Stimulated activated CD4-positive, alpha-beta T cell treated with anti-CD3 and anti-CD28 coated beads, Interleukin-4, amount 100 ng/mL, for 4 hours (primary cell): ENCODE measurements at places on chromosomes 2 and 18.

DNA sequence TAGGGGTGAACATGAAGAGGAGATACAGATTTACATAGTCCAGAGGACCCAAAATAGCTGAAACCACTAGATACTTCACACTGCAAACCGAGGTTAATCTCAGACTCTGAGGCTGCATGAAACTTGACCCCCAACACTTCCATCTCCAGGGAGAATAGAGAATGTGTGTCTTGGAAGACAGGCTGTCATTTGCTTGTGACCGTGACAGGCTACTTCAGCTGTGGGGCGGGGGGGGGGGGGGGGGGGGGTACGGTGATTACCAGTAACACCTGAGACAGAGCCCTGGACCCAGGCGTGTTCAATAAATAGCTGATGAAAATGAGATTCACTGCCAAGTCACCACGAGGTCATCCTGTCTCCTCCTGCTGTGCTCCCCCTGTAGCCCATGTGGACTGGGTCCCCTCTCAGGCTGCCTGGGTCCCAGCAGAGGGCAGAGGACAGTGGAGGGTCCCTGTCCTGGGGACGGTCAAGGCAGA, 5.7 kb upstream of the KLHL29 start:
- no peak for DNase-seq

GRCh38 chr2:171655586-171655985, 31.7 kb upstream of the DYNC1I2 start:
- no peak for DNase-seq

DNA sequence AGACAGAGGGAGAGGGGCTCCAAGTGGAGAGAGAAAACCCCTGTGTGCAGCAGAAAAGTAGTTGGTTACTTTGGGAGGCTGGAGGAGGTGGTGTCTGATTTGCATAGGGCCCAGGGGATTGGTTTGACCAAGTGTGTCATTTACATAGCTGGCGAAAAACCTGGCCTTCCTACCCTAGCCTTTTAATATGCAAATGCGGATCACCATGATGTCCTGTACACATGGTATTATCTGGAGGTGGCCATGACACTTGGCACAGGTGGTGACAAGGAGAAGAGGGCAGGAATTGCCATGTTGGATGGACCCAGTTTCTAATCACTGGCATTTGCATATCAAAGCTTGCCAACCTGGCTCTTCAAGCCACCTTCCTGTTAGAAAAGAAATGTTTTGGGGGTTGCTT, 120.8 kb upstream of the CHAC2 start:
- no peak for DNase-seq

DNA sequence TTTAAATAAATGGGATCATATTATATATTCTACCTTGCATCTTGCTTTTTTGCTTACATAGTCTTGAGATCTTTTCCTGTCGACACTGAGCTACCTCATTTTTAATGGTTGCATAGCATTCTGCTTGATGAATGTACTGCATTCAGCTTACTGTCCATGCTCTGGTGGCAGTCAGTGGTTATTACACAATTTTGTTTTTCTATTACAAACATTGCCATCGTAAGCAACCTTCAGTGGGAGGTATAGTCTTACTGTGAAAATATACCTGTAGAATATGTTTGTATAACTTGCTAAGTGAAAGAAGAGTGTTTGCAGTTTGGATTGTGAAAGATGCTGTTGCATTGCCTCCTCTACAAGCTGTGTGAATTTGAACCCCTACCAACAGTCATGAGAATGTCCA, 43.4 kb downstream of the UBXN4 start:
- no peak for DNase-seq

GRCh38 chr2:218271487-218271797, 1.1 kb downstream of the PNKD start:
- no peak for DNase-seq

DNA sequence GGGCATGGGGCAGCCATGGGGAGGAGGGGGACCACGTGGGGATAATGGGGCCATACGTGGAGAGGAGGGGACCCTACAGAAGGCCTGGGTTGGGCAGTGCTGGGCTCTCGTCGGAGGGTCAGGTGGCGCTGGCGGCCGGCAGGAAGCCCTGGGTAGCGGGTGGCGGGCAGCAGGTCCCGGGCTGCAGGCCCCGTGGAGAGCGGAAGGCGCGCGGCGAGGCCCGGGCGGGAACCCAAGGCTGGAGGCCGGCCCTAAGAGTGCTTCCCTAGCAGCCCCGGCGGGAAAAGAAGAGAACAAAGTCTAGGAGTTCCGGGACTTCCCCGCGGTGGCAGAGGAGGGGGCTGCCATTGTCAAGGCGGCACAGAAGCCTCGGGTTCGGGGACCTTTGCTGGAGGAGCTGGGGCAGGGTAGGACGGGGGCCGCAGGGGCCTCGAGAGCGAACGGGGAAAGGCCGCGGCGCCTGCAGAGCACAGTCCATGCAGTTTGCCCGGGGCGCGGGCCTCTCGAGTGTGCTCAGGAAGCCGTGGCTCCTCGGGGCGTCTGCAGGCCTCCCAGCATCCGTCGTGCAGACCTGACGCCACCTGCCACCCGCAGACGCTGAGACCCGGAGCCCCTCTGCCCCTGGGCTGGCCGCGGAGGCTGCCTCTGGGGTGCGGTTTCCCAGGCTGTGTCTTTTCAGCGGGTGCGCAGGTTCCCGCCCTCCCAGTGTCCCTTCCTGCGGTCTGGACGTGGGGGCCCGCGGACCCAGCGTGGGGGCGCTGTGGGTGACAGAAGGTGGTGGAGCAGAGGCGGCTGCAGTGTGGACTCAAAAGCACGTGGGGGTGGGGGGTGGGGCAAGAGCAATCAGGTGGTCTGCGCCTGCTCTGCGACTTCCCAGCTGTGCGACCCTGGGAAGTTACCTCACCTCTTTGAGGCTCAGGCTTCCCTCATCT, 19.4 kb upstream of the NCL start:
- DNase-seq, result peak; percentile 32

DNA sequence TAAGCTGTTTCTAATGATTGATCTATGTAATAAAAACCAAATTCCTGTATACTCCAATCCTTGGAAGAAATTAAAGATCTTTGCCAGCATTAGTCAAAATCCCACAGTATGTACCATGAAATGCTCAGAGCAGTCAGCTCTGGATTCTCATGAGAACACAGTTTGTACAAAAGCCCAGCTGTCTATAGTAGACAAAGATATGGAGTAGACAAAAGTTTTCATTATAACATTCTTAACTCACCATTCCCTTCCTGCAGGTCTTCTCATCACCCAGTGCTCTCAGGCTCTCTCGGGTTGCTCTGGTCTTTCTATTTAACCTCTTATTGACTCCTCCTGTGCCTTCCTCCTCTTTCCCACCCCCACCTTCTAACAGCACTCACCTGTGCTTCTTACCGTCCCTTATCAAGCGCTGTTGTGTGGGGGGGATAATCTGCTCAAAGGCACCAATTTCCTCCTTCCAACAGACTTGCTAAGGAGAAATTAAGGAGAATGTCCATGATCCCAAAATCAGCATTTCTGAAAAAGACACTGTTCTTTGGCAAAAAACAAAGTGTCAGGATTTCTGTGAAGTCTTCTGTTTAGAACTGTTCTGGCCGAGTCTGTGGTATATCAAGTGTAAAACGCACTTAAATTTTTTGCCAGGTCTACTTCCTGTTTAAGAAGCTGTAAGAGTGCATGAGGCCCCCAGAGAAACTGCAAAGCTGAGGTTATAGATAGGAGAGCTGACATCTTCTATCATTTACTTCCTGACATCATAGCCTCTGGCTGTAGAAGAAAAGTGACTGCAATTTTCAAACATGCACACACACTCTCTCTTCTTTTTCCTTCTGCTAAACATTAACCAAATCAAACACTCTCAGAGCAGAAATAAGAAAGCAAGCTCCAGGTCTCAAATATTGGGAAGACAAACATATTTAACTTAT, 144.1 kb downstream of the EVA1A start:
- DNase-seq, result no peak

DNA sequence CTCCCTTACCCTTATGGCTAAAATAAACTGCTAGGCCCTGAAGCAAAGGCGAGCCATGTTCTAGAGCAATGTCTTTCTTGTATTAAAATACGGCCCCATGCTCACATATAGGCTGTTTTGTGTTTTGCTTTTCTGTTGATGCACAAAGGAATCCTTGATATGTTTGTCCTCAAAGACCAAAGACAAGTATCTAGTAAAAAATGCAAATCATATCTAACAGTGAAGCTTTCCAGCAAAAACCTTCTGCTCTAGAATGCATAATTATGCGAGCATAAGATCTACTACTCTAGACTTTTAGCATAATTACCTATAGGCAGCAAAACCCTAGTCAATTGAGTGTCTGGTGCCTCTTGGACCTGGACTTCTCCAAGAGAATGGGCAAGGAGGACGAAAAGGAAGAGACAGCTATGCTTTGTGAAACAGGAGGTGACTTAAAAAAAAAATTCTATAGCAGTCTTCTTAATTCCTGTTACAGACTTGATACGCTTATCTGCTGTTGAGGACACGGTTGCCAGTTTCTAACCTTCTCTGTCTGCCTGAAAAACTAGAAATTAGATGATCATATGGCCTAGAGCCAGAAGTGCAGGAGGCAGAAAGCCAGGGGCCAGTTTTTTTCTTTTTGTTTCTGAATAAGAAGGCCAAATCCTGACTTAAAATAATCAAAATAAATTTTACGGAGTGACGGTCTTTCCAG, 1.5 kb upstream of the AMMECR1L start:
- DNase-seq, result no peak

- no peak for DNase-seq
Observed at GRCh38 chr2:143732871-143733270, 603.7 kb downstream of the ARHGAP15 start.

- no peak for DNase-seq
Observed at GRCh38 chr2:106686814-106687213, 199.2 kb downstream of the ST6GAL2 start.

GRCh38 chr2:216735086-216735485, 39.7 kb upstream of the IGFBP5 start:
- DNase-seq, result no peak

- no peak for DNase-seq
Observed at GRCh38 chr2:204492417-204492816, 52.9 kb upstream of the PARD3B start.

DNA sequence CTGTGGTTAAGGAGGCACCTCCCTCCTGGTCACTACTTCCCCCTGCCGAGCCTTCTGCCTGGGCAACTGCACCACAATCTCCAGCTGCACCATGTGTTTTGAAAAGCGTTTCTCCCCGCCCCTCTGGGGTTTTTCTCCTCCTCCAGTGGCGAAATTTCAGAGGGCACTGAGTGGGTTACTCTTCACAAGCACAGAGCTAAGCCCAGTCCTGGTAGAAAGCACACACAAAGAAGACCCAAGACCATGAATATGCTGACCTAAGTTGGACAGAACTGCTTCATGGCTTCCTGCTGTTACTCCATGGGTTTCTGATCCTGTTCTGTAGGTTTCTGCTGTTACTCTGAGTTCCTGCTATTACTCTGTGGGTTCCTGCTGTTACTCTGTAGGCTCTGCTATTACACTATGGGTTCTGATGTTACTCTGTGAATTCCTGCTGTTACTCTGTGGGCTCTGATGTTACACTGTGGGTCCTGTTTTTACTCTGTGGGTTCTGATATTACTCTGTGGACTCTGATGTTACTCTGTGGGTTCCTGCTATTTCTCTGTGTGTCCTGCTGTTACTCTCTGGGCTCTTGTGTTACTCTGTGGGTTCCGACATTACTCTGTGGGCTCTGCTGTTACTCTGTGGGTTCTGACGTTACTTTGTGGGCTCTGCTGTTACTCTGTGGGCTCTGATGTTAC, 216.6 kb downstream of the RTP5 start:
- DNase-seq, result no peak

DNA sequence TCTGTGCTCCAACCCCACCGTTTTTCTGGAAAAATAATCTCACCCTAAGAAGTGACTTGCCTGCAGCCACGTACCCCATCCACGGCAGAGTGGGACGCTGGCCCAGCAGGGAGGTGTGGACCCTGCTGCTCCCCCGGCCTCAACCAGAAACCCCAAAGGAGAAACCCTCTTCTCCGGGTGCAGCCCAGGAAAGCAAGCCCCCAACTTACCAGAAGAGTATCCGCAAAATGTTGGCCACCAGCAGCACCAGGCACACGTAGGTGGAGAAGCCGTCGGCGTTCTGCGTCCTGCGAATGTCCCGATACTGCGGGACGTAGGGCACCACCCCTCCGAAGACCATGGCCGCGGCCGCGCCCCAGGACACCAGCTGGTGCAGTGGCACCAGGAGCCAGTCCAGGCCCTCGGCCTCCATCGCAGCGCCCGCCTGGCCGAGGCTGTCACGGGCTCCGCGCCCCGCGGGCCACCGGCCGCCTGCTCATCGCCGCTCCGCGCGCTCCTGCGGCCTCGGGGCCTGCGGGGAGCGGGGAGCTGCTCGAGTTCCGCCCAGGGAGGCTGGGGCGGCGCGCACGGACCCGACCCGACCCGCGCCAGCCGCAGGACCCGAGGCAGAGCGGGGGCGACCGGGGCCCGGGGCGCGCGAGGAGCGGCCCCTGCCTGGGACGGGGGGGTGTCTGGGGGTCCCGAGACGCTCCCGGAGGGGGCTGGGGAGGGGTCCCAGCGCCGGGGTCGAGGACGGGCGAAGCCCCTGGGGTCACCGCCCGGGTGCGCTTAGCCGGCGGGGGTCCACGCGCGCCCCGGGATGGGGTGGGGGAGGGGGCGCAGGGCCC, 725 bp downstream of the SLC66A2 start:
- no peak for DNase-seq

GRCh38 chr18:58520969-58521368, 107.9 kb downstream of the ALPK2 start:
- DNase-seq, result no peak

DNA sequence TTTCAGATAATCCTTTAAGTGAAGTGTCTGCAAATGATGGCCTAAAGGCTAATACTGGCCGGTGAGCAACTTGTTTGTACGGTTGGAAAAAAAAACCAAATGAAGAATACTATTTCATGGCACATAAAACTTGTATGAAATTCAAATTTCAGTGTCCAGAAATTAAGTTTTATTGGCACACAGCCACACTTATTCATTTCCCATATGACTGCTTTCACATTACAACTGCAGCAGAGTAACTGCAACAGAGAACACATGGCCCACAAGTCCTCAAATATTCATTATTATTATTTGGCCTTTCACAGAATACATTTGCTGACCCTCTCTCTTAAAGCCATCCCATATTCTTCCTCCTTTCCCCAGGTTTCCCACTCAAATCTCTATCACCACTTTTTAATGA, 1268.6 kb downstream of the LRP1B start:
- DNase-seq, result no peak

DNA sequence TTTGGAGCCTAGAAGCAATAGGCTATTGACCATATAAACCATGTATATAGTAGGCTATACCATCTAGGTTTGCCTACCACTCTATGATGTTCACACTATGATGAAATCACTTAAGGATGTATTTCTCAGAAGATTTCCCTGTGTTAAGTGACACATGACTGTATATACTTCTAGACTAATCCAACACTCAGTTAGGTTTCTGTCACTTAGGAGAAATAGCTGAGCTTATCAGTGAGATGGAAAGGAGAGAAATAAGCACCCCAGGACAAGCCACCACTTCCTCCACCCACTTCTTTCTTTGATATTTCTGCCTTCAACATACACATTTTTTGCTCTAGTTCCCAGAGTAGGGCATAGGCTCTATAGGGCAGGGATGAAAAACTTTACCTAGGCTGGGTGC, 7.8 kb downstream of the PECR start:
- no peak for DNase-seq

DNA sequence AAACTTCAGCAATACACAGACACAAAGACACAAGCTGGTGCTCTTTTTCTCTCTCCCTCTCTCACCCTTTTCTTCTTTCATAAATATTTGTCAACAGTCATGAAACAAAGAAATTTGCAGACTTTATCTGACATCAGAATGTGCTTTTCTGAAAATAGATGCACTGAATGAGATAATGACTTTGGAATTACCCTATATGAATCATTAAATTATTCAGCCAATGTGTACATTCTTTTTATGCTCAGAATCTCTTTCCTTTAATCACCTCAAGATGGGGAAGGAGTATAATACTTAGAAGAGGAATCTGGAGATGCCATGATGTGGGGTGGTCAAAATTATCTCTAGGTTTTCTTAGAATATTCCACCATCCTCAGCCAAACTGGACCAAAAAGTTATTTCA, 289.9 kb downstream of the LRRTM1 start:
- no peak for DNase-seq
